ENCODE measurements at places on chromosomes 11 and 22. TPM values are rescaled to one million over a fixed set of nuclear protein-coding genes. Genes with fewer than 3 reads are reported as not detected.

The OR10A6 gene
- not detected for total RNA-seq

The ADM2 gene
- total RNA-seq: 0.99 TPM

The APOL4 gene
- total RNA-seq: 5.0 TPM

The MPPED2 gene
- total RNA-seq: 0.20 TPM

DNA sequence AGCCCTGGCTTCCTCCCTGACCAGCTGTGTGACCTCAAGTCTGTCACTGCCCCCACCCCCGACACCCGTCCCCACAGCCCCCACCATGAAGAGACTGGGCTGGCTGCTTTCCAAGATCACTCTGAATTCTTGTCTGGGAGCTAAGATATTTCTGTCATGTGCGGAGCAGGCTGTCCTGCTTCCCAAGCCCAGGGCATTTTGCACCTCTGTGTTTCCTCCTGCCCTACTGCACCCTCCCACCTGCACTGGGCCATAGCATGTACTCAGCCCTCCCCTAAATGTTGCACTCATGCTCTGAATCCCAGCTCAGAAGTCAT, 30.3 kb upstream of the MYEOV start:
- DNase-seq: no peak

The MYOD1 gene
- not detected for total RNA-seq

DNA sequence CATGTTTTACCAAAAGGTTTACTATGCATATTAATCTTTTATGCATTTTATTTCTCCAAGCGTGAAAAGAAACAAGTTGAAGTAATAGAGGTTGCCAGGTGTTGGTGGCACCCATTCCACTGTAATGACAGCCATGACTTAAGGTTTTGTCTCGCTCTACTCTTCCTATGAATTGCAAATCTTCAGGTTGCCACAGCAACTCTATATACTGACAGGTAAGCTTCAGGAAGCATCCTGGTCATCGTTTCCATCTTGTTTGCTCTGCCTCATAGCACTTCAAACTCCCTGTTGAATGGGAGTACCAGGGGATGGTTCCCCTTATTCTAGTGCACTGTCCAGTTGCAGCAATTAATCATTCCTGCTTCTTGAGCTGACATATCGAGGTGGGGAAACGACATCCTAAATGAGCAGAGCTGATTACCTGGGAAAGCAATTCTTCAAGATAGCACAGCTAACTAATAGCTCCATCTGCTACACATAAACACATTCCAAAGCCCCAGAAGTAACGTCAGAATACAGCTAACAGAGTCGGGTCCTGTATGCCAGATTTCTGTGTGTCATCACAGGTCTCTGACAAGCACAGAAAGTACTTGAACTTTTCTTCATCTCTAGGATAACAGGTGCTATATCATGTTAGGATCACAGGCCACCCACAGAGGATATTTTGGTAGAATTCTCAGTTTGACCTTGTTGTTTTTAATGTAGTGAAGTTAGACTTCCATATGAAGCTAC, 80.3 kb downstream of the CADM1 start:
- DNase-seq: no peak

The KRTAP5-1 gene
- not detected for total RNA-seq

All from lung microvascular endothelial cell (primary cell).